Astrocyte (in vitro differentiated cells and primary cell): ENCODE measurements at places on chromosomes 16 and 17. TPM values are rescaled to one million over a fixed set of nuclear protein-coding genes. Genes with fewer than 3 reads are reported as not detected.

DNA sequence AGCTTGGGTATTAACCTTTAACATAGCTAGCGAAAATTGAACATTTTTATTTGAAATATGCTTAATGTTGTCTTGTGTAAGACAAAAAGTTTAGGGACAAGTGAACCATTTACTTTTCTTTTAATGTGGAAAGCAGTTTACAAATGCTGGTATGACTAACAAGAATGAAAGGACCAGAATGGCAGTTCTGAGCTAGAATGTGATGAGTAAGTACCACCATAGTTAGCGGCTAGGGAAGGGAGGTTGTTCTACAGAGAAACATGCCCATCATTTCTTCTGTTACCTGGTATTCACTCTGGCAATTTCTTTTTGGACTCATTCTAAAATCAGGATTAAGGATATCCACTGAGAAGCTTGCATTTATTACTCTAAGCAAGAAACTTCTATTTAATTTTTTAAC is 121.1 kb downstream of the WWOX start:
- H3K36me3 ChIP-seq: no peaks in the 10 kb centered on the region
- H3K27me3 ChIP-seq: no peaks in the 10 kb centered on the region
- no peaks in the 10 kb centered on the region for H3K4me1 ChIP-seq
- DNase-seq: no peak
- no peak overlapping the region for H3K27ac ChIP-seq

GRCh38 chr16:17303101-17303500 is 167.7 kb downstream of the XYLT1 start:
- H3K36me3 ChIP-seq: no peaks in the 10 kb centered on the region
- H3K27me3 ChIP-seq: no peaks in the 10 kb centered on the region
- no peak for DNase-seq
- no peak overlapping the region for H3K27ac ChIP-seq

GRCh38 chr17:10649602-10650001 is 7.5 kb downstream of the MYH3 start:
- DNase-seq: no peak
- H3K27ac ChIP-seq: no peak overlapping the region
- no peak overlapping the region for H3K4me3 ChIP-seq
- H3K36me3 ChIP-seq: no peaks in the 10 kb centered on the region
- H3K4me1 ChIP-seq: no peaks in the 10 kb centered on the region
- no peaks in the 10 kb centered on the region for H3K27me3 ChIP-seq

DNA sequence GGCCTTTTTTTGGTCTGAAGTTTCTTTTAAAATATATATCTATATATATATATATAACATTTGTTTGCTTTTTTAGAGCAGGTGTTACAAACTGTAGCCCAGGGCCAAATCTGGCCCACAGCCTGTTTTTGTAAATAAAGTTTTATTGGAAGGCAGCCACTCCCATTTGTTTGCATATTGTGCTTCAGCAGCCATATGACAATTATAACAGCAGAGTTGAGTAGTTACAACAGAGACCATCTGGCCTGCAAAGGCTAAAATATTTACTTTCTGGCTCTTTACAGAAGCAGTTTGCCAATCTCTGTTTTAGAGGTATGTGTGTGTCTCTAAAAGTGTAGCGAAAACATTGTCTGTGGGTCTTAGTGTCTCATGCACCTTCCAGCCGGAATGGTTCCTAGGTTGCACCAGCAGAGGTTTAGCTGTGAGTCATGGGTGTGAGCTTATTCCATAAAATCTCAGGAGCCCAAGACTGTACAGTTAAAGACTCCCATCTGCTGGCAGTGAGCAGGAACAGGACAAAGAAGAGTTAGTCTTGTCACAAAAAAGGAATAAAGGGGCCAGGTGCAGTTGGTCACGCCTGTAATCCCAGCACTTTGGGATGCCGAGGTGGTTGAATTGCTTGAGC is 23.8 kb downstream of the LCMT1 start:
- peak; percentile 60 for DNase-seq
- H3K27ac ChIP-seq: no peak overlapping the region
- H3K36me3 ChIP-seq: peaks cover 7% of the 10 kb centered on the region
- no peaks in the 10 kb centered on the region for H3K4me1 ChIP-seq
- H3K4me3 ChIP-seq: no peak overlapping the region
- H3K27me3 ChIP-seq: no peaks in the 10 kb centered on the region

Gene CAMTA2
- total RNA-seq: 43.1 and 44.3 TPM in 2 replicates

GRCh38 chr17:76981545-76982295 is 113.5 kb downstream of the MGAT5B start:
- no peak for DNase-seq
- H3K27ac ChIP-seq: no peak overlapping the region
- no peak overlapping the region for H3K4me3 ChIP-seq
- H3K36me3 ChIP-seq: no peaks in the 10 kb centered on the region

DNA sequence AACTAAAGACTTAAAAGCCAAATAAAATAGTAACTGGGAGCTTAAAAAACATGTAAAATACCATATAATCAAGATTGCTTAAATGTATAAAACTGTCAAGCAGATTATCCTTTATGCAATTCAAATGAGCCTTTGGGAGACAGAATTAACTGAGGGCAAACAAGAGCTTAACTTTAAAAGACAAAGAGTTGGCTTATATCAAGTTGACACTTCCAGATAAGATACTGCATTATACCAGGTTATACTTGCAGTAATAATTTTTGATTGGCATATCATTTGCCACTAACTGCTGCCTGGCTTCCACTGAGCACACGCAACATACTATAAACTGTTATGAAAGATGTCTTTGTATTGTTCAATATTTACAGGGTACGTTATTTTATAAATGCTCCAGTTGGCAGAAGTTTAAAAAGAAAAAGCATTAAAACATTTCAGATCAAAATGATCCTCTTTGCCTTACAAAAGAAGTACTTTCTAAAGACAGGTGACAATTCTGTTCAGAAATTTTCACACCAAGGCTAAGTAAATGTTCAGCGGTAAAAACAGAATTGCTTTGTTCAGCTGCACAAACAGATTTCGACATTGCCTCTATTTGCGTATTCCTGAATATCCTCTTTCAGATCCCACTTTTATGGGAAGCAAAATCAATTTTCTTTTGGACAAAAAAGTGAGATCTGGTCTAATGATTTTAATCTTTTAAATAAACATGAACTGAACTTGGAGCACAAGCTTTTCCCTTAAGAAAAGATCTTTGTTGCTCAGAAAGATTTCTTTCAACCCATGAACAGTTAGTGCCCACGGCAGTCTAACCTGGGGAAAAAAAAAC is 50.7 kb downstream of the TOX3 start:
- H3K27ac ChIP-seq: no peak overlapping the region
- H3K4me1 ChIP-seq: peaks cover 2% of the 10 kb centered on the region
- H3K27me3 ChIP-seq: no peaks in the 10 kb centered on the region

GRCh38 chr16:50881331-50881830 is 139.5 kb downstream of the CYLD start:
- no peaks in the 10 kb centered on the region for H3K4me1 ChIP-seq
- H3K4me3 ChIP-seq: no peak overlapping the region
- H3K27ac ChIP-seq: no peak overlapping the region
- no peaks in the 10 kb centered on the region for H3K36me3 ChIP-seq

Gene KCNJ2
- total RNA-seq: 5.9 and 10.2 TPM in 2 replicates

Gene PLLP
- 0.14 and 0.93 TPM in 2 replicates for total RNA-seq

- no peaks in the 10 kb centered on the region for H3K27me3 ChIP-seq
- peak; percentile 61 for DNase-seq
- peaks cover 9% of the 10 kb centered on the region for H3K4me1 ChIP-seq
- peak overlapping the region; percentile 81 for H3K4me3 ChIP-seq
- peaks cover 16% of the 10 kb centered on the region for H3K36me3 ChIP-seq
Measured at GRCh38 chr16:67833415-67834241, 8.5 kb upstream of the THAP11 start.

GRCh38 chr16:24504472-24505345 is 34.7 kb upstream of the RBBP6 start:
- H3K27ac ChIP-seq: no peak overlapping the region
- H3K4me3 ChIP-seq: no peak overlapping the region
- no peaks in the 10 kb centered on the region for H3K36me3 ChIP-seq
- no peaks in the 10 kb centered on the region for H3K27me3 ChIP-seq
- DNase-seq: peak; percentile 18

- peak; percentile 78 for DNase-seq
- peak overlapping the region; percentile 20 for H3K4me3 ChIP-seq
- H3K4me1 ChIP-seq: peaks cover 70% of the 10 kb centered on the region
- no peaks in the 10 kb centered on the region for H3K36me3 ChIP-seq
- H3K27ac ChIP-seq: peak overlapping the region; percentile 81
Measured at GRCh38 chr16:4376126-4376892, 4.7 kb downstream of the VASN start.

GRCh38 chr16:69345923-69346322 is 5.7 kb downstream of the TMED6 start:
- H3K27me3 ChIP-seq: no peaks in the 10 kb centered on the region
- no peak overlapping the region for H3K27ac ChIP-seq
- no peak for DNase-seq

Gene GAST
- total RNA-seq: not detected in 2 replicates

GRCh38 chr16:66028510-66029216 is 337.8 kb upstream of the CDH5 start:
- no peaks in the 10 kb centered on the region for H3K27me3 ChIP-seq
- no peaks in the 10 kb centered on the region for H3K36me3 ChIP-seq
- H3K27ac ChIP-seq: peak overlapping the region; percentile 13

- H3K4me3 ChIP-seq: no peak overlapping the region
- no peaks in the 10 kb centered on the region for H3K36me3 ChIP-seq
- peak; percentile 63 for DNase-seq
- no peak overlapping the region for H3K27ac ChIP-seq
- peaks cover 41% of the 10 kb centered on the region for H3K27me3 ChIP-seq
- peaks cover 11% of the 10 kb centered on the region for H3K4me1 ChIP-seq
Measured at GRCh38 chr17:37737971-37738370, 6.9 kb downstream of the HNF1B start.

Gene DRG2
- 32.2 and 35.0 TPM in 2 replicates for total RNA-seq

GRCh38 chr17:61783556-61784304 is 79.6 kb downstream of the BRIP1 start:
- no peak overlapping the region for H3K27ac ChIP-seq
- peaks cover 2% of the 10 kb centered on the region for H3K36me3 ChIP-seq
- DNase-seq: no peak

- no peak overlapping the region for H3K27ac ChIP-seq
- no peak overlapping the region for H3K4me3 ChIP-seq
- H3K36me3 ChIP-seq: no peaks in the 10 kb centered on the region
Measured at GRCh38 chr16:75035410-75035968, 36.7 kb downstream of the ZNRF1 start.
